ENCODE measurements at places on chromosomes 5 and 9.

- no peak for DNase-seq
Measured at GRCh38 chr5:41708604-41708940, 161.7 kb downstream of the OXCT1 start.

DNA sequence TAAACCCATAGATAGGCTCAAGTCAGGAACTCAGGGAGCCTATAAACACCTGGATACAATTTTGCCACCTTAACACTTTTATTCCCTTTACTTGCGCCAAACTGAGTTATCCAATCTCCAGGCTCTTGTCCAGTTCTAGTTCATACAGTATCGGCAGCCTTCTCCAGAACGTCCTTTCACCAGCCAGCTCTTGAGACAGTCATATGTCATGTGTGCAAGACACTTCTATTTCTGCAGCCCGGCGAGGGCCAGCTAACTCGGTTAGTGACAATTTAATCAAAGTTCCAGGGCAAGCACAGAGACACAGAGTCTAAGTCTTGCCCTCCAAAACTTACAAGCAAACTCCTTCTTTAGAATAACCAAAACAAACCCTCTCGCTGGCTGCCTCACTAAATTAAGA lies 12.9 kb downstream of the ABCA1 start:
- DNase-seq: no peak

DNA sequence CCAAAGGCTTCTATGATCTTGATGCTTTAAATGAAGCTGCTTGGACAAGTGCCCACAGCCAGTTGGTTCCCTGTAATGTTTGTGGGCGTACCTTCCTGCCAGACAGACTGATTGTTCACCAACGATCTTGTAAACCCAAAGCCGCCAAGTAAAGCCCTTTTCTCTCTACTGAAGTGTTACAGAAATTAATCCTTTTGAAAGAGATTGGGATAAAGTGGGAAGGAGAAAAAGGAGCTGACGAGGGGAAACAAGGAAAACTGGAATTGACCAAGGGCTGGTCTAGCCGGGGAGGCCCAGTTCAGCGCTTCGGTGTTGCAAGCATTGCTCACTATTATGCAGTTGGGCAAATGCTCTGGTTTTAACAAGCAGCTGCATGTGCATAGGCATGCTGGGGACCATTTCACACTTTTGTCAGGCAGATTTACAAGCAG lies 53.2 kb downstream of the ZNF474 start:
- no peak for DNase-seq

DNA sequence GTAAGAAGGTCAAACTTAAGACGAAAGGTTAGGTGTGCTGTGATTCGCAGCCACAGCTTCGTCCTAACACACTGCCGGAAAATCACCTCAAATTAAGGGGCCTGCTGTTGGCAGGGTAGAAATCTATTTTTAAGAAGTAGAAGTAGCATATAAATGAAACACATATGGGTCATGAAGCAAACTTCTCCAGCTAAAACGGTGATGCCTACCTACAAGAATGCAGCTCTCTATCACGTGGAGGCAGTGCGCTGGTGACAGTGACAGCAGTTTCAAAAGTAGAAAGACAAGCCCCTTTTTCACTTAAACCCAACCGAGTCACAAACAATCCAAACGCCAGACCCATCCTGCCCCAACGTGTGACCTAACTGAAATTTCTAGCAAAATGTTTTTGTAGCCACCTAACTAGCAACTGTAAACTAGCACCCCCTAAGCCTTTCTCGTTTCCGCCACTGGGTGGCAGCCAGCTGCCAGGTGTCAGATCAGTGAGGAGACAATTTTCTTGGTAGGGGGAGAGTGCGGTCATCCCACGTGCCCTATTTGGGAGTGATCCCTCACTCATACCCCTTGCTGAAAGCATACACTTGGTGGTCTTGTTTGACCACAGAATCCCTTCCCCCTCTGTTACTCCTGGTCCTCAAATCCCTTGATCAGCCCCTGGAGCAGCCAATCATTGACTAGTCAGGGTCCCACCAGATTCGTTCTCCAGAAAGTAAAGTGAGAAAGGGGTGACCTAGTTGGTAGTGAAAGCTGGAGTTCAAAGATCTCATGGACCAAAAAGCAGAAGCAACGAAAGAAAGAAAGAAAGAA lies 71.8 kb upstream of the MAMDC2 start:
- peak; percentile 37 for DNase-seq

GRCh38 chr9:18348083-18348475 lies 125.9 kb upstream of the ADAMTSL1 start:
- no peak for DNase-seq

DNA sequence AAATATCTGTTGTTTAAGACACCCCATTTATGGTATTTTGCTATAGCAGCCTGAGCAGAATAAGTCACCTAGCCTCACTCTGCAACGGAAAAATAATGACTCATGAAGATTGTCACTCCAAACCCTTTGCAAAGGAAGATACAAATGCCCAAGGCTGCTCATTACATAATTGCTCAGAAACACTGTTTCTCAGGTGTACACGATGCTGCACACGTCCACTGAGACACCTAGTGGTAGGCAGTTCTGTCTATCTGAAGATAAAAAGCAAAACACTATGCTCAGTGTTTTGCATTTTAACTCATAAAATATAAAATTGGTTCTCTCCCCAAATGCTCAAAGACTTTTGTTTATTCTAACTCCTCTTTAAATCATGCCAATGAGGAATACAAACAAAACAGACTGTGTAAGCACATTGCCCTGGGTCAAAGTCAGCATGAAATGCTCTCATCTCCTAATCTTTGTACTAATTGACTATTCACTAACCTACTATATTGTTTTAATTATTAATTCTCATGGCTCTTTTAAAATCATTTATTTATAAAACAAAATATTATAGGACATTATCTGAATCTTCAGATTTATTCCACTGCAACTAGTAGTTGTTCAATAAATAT lies 7.7 kb upstream of the TSLP start:
- DNase-seq: no peak

- DNase-seq: peak; percentile 27
Measured at GRCh38 chr5:149959406-149960236, 937 bp upstream of the SLC26A2 start.

- DNase-seq: no peak
Measured at GRCh38 chr5:36689225-36689624, 82.8 kb downstream of the SLC1A3 start.

- DNase-seq: no peak
Measured at GRCh38 chr9:108640230-108640629, 215.6 kb downstream of the ACTL7B start.

- peak; percentile 69 for DNase-seq
Measured at GRCh38 chr5:39209924-39210323, 9.4 kb downstream of the FYB1 start.

GRCh38 chr5:168059131-168059530 lies 232.3 kb upstream of the WWC1 start:
- DNase-seq: no peak

DNA sequence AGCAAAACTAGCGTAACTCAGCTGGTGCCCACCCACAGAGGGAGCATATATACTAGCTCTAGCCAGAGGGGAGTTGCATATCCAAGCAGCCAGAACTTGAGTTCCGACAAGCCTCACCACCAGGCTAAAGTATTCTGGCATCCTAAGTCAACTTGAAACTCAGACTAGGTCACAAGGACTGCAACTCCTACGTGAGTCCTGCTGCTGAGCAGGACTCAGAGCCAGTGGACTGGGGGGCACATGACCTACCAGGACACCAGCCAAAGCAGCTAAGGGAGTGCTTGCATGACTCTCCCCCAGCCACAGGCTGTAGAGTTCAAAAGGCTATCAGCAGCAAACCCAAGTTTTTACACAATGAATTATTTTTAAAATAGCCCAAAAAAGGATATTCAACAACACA lies 26.1 kb downstream of the SPDL1 start:
- DNase-seq: no peak

DNA sequence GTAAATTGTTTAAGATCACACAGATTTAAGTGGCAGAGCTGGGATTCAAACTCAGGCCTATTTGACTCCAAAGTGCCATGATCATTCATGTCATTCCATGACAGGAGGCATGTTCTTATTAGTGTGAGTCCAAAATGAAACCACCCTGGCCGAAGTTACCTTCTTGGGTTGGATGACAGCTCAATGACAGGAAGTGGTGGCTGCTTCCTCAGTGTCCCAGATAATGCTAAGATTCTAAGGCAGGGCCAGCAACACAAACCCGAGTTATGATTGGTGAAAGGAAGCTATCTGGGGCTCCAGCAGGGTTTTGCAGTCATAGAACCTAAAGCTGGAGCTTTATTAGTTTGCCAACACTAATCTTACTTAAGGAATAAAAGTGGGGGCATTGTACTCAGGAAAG lies 340.4 kb downstream of the SLIT3 start:
- no peak for DNase-seq

GRCh38 chr5:148864113-148864841 lies 37.9 kb downstream of the ADRB2 start:
- no peak for DNase-seq

DNA sequence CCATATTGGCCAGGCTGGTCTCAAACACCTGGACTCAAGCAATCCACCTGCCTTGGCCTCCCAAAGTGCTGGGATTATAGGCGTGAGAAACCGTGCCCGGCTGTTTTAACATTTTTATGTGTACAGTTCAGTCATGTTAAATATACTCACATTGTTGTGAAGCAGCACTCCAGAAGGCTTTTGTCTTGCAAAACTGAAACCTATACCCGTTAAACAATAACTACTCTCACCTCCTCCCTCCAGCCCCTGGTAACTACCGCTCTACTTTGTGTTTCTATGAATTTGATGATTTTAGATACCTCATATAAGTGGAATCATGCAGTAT lies 23.1 kb upstream of the SHB start:
- no peak for DNase-seq

GRCh38 chr9:101418518-101419430 lies 16.8 kb downstream of the ALDOB start:
- no peak for DNase-seq

DNA sequence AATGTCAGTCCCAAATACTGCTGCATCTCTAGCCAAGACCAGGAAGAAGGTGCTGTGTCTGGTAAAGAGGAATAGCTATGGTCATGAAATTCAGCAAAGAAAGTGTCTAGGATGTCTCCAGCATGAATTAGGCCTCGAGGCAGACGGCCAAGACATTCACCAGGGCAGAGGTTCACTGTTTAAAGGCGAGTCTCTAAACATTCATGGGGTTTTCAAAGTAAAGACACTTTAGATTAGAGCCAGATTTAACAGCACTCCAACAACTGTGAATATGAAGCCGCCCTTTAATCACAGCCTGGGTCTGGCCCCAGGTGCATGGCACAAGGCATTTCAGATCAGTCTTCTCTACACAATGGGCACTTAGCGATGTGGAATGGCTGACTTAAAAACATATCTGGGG lies 95.0 kb downstream of the ANKH start:
- DNase-seq: no peak

DNA sequence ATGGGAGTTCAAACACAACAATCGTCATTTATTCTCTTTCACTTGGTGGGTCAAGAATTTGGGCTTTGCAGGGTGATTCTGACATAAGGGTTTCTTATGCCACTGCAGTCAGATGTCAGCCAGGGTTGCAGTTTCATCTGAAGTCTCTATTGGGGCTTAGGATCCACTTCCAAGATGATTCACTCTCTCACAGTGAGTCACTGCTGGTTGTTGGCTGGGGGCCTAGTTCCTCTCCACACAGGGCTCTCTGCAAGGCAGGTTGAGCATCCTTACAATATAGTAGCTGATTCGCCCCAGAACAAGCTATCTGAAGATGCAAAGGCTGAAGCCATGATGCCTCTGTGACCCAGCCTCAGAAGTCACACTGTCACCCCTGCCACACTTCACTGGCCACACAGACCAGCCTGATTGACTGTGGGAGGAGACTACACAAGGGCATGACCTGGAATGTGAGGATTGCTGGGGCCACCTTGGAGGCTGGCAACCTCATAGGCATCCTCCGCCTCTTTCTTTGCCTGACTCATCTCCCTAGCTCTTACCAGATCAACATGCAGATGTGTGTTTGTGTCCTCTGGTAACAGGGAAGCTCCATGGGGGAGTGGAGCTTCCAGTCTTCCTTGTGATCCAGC lies 4.5 kb upstream of the CARD19 start:
- peak; percentile 61 for DNase-seq

DNA sequence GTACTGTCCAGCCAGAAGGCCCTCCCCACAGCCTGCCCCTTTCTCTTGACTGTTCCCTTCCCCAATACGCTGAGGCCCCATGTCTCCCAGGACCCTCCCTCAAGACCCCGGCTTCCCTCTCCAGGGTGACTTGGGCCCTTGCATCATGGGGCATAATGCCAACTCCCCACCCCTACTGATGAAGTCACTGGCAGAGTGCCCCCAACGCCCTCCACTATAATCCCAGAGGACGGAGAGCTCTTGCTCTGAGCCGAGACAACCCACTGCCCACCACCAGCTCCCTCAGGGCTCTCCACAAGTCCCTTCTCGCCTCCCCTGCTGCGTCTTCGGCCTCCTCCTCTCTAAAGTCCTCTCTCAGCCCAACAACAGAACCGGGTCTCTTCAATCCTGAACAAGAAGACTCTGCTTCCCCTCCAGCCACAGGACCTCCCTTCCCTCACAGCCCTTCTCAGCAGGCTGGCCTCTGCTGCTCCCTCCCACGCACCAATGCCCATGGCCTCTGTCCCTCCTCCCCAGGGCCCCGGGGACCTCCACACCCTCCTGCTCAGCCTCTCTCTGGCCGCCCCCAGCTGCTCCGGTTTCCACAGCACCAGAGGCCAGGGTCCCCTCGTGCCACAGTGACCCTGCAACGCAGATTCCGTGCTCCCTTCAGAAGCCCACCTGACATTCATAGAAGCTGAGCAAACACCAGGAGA lies 47.6 kb downstream of the ADAMTS2 start:
- DNase-seq: no peak

GRCh38 chr9:118482306-118482705 lies 778.1 kb downstream of the TLR4 start:
- no peak for DNase-seq

- DNase-seq: no peak
Measured at GRCh38 chr5:130078661-130079060, 174.4 kb downstream of the CHSY3 start.

DNA sequence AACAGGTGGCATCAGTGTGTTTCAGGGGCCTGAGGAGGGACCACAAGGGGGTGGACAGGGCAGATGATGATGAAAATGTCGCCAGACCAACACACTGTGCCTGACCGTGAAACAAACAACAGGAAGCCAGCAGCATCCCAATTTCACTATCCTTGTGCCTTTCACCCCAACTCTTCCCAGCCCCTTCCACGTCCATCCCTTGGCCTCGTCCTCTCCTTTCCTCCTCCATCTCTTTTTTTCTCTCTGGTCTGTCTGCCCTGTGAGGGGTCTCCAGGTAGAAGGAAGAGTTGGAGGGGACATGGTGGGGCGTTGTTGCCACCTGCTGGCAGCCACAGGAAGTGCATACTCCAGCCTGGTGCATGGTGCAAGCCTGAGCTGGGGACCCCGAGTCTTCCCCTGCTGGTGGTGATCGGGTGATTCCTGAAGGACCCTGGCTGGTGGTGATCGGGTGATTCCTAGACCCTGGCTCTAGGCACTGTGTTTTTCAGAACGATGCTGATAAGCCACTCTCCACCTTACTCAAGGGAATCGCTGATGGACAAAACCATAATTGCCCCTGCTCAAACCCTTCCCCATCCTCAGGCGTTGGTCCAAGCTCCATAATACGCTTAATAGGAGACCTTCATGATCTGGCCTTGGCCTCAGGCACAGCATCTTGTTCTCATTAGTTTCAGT lies 21.7 kb upstream of the NSD1 start:
- peak; percentile 59 for DNase-seq

- DNase-seq: no peak
Measured at GRCh38 chr9:120555839-120556238, 24.1 kb downstream of the CDK5RAP2 start.

GRCh38 chr5:38535248-38535750 lies 21.1 kb downstream of the LIFR start:
- no peak for DNase-seq

- no peak for DNase-seq
Measured at GRCh38 chr5:44952376-44952775, 143.6 kb downstream of the MRPS30 start.

GRCh38 chr9:126690431-126691051 lies 76.8 kb downstream of the LMX1B start:
- peak; percentile 54 for DNase-seq

Data from activated T-cell treated with anti-CD3 and anti-CD28 coated beads for 48 hours (primary cell).